Aorta (tissue), 5 donors: ENCODE measurements at places on chromosomes 2 and 18. TPM values are rescaled to one million over a fixed set of nuclear protein-coding genes. Genes with fewer than 3 reads are reported as not detected.

- no peak for DNase-seq
Observed at GRCh38 chr18:10791169-10791831, 265.5 kb downstream of the NAPG start.

GRCh38 chr18:6370410-6370809 is 44.3 kb downstream of the L3MBTL4 start:
- no peak for DNase-seq

DNA sequence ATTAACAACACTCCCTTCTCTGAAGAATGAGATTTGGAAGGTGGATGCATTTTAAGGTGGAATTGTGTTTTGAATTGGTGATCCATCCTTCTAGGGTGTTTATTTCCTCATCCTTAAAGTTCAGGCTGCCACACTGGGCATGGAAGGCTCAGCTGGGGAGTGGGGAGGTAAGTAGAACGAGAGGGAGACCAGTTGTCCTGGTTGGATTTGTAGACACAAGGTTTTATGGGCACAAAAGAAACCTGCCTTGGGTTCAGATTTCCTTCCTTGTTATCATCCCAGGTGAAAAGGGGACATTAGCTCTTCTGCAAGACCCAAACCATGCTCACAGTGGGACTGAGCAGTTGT is 101.0 kb upstream of the SIX3 start:
- no peak for DNase-seq

GRCh38 chr18:62479574-62479973 is 43.3 kb upstream of the ZCCHC2 start:
- no peak for DNase-seq

GRCh38 chr2:7191932-7192331 is 274.7 kb downstream of the RNF144A start:
- no peak for DNase-seq

GRCh38 chr2:138495384-138495783 is 6.2 kb upstream of the SPOPL start:
- DNase-seq, result no peak

DNA sequence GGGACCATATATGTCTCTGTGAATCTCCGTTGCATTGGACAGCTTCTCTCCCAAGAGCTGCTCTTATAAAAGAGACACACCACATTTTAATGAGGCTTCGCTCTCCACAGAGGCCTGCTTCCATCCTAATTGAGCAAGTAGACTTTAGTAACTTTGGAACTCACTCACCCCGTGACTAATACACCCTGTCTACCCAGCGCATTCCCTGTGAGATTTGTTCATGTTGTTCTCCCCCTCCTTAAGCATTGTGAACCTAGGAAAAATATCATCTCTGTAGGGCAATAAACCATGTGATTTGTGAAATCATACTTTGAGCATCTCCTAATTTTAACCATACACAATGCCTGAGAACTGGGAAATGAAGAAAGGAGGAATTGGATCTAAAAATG is 56.9 kb downstream of the MCFD2 start:
- no peak for DNase-seq

- DNase-seq, result no peak
Observed at GRCh38 chr2:5978131-5978751, 286.1 kb downstream of the SOX11 start.

DNA sequence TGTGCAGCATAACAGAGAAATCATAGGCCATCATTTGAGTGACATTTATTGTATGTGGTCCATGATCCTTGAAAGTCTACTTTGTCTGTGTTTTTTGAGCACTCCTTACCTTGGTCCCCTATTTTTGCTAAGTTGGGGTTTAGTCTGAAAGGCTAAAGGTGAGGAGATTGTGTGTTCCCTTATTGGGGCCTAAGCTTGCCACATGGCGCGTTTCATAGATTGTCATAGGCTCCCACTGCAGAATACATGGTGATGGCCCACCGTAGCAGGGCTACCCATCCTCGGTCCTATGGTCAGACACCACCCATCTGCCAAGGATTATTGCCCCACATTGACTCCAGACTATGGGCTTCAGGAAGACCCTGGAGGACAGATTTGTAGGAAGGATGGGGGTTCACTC is 117.0 kb upstream of the ZSWIM2 start:
- no peak for DNase-seq

DNA sequence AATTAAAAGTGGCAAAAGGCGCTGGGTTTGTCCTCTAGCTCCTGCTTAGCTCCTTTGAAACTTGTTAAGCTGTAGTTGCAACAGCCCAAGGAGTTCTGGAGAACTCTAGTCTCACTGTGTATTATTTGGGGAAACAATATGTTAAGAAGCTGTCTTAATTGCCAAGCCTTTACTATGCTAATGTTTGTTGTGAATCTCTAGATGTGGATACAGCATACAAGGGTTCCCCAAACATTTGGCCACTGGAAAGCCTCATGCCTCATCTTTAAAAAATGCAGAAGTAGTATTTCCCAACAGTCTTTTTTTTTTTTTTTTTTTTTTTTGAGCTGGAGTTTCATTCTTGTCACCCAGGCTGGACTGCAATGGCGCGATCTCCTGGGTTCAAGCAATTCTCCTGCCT is 236.7 kb downstream of the PRKCE start:
- DNase-seq, result no peak

OR6B3 gene
- not detected for total RNA-seq

GPR155 gene
- 15.9 TPM for total RNA-seq
